ENCODE measurements at places on chromosomes 2 and 18. TPM values are rescaled to one million over a fixed set of nuclear protein-coding genes. Genes with fewer than 3 reads are reported as not detected.

Gene ERBB4
- 42.1 TPM for polyA plus RNA-seq

Gene PSTPIP2
- 5.1 TPM for polyA plus RNA-seq

Gene IRS1
- polyA plus RNA-seq, result 4.1 TPM

Gene UCN
- 5.8 TPM for polyA plus RNA-seq

Gene REG3G
- not detected for polyA plus RNA-seq

Gene UGT1A8
- polyA plus RNA-seq, result not detected

Gene RPRM
- polyA plus RNA-seq, result 0.75 TPM

Gene SCN1A
- polyA plus RNA-seq, result not detected

Gene LCLAT1
- polyA plus RNA-seq, result 25.5 TPM

Gene LONRF2
- 0.36 TPM for polyA plus RNA-seq

Gene FSIP2
- polyA plus RNA-seq, result 6.4 TPM

Gene ARHGAP15
- polyA plus RNA-seq, result not detected

Gene IL36A
- not detected for polyA plus RNA-seq

DNA sequence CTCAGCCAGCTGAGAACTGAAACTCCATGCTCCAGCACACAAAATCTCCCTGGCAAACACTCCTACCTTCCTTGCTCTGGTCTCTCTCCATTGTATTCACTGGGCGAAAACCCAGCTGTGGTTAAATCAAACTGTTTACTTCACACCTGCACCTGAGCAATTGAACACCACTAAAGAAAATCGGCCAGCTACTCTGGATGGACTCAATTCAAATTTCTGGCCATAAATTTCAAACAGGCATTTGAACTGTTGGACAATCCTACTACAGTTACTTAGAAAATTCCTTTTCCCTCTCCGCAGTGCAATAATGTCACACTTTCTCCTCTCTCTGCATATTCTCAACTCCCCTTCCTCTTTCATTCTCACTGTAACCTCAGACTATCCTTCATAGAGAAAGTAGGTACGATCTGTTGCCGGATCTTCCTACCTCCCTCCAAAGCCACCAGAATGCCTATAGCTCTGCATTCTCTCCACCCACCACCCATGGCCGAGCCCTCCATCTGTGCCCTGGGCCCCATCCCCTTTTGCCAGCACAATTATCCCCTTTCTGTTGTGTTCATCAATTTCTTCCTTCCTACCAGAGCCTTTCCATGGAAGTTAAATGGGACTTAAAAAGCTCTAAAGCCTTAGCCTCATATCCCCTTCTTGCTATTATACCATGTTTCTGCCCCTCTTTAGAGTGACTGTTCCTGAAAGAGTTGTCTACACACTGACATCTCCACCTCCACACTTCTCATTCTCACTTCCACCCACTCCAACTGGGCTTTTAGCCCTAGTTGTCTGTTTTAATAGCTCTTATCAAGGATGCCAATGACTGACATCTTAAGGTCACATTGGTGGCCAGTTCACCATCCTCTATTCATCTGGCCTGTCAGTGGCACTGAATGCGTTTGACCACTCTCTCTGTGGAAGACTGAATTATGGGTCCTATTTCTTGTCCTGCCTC, 127.5 kb upstream of the SLC1A4 start:
- H3K4me1 ChIP-seq, result peaks cover 38% of the 10 kb centered on the region
- no peak overlapping the region for H3K4me3 ChIP-seq
- H3K27me3 ChIP-seq, result no peaks in the 10 kb centered on the region
- H3K27ac ChIP-seq, result peak overlapping the region; percentile 50
- no peak for DNase-seq

- peak; percentile 52 for DNase-seq
- no peaks in the 10 kb centered on the region for H3K27me3 ChIP-seq
- H3K27ac ChIP-seq, result peak overlapping the region; percentile 73
- H3K4me1 ChIP-seq, result peaks cover 58% of the 10 kb centered on the region
- no peak overlapping the region for H3K4me3 ChIP-seq
Observed at GRCh38 chr2:101766871-101767739, 69.6 kb downstream of the MAP4K4 start.

GRCh38 chr2:219578811-219579613, 6.9 kb downstream of the INHA start:
- H3K36me3 ChIP-seq, result no peaks in the 10 kb centered on the region
- peak; percentile 85 for DNase-seq

DNA sequence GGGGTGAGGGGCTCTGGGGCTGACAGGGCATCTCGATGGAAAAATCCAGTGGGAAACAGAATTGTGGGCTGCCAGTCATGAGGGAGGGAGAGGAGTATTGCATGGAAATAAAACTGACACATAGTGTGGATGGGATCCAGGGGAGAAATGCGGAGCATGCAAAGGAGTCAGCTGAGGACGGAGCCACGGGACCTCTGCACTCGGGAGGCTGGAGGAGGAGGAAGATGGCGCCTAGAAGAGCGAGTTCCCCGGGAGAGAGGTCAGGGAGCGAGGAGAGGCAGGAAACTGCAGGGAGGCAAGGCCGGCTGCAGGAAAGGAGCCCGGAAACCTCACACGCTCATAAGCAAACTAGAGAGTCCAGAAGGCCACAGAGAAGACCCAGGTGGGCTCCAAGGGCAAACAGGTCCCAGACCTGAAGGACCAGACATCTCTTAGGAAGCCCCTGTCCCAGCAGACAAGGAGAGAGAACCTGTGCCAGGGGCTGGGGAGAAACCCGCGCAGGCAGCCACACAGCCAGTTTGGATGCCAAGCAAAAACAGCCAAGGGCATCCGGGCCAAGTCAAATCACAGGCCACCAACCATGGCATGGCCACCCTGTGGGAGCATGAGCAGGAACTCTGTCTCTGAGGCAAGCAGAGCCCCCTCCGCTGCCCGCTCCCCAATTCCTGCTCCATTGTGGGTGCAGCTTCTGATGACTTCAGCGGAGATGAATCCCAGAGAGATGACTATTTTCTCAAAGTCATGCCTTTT, 218.8 kb upstream of the ID2 start:
- peaks cover 7% of the 10 kb centered on the region for H3K27me3 ChIP-seq
- DNase-seq, result no peak
- no peaks in the 10 kb centered on the region for H3K36me3 ChIP-seq
- no peak overlapping the region for H3K4me3 ChIP-seq

GRCh38 chr2:168210895-168211570, 36.4 kb downstream of the STK39 start:
- no peaks in the 10 kb centered on the region for H3K36me3 ChIP-seq
- H3K4me1 ChIP-seq, result peaks cover 16% of the 10 kb centered on the region
- H3K27me3 ChIP-seq, result no peaks in the 10 kb centered on the region
- no peak for DNase-seq
- no peak overlapping the region for H3K4me3 ChIP-seq
- no peak overlapping the region for H3K27ac ChIP-seq

DNA sequence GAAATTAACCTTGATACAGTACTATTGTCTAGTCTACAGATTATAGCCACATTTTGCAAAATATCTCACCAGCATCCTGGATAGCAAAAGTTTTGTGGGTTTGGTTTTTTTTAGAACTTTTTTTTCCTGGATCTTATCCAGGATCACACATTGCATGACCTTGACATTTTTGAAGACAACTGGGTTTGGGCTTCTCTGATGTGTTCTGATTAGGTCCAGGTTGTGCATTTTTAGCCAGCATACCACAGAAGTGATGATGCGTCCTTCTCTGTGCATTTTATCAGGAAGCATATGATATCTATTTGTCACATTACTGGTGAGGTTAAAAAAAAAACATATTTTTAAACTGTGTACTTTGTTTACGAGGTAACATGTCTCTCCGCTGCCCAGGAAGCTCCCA, 221.0 kb upstream of the OSR1 start:
- no peak overlapping the region for H3K27ac ChIP-seq
- H3K27me3 ChIP-seq, result no peaks in the 10 kb centered on the region
- H3K4me3 ChIP-seq, result no peak overlapping the region
- DNase-seq, result no peak
- H3K36me3 ChIP-seq, result no peaks in the 10 kb centered on the region

GRCh38 chr2:220282236-220282635, 654.8 kb downstream of the SLC4A3 start:
- no peak overlapping the region for H3K27ac ChIP-seq
- H3K36me3 ChIP-seq, result no peaks in the 10 kb centered on the region
- no peaks in the 10 kb centered on the region for H3K4me1 ChIP-seq
- DNase-seq, result no peak

DNA sequence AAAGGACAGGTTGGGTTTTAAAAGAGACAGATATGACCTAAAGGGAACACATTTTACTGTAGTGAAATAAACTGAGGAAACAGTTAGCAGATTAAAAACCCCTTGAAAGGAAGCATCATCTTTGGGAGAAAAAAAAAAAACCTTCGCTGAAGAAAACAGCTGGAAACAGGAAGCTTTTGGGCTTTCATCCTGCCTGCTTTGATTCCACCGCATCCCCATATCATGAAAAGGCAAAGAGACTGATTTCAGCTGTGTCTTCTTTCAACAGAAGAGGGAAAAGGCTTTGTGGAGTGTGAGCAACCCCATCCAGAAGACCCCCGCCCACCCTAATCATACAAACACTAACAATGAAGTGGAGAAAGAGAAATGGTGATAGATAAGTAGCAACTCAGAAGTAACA, 86.4 kb downstream of the TCF4 start:
- H3K36me3 ChIP-seq, result no peaks in the 10 kb centered on the region
- H3K27me3 ChIP-seq, result no peaks in the 10 kb centered on the region
- H3K27ac ChIP-seq, result no peak overlapping the region
- DNase-seq, result no peak
- peaks cover 18% of the 10 kb centered on the region for H3K4me1 ChIP-seq
- H3K4me3 ChIP-seq, result no peak overlapping the region

- H3K27me3 ChIP-seq, result no peaks in the 10 kb centered on the region
- H3K36me3 ChIP-seq, result no peaks in the 10 kb centered on the region
- H3K4me3 ChIP-seq, result peak overlapping the region; percentile 14
- peaks cover 6% of the 10 kb centered on the region for H3K4me1 ChIP-seq
- peak; percentile 91 for DNase-seq
- peak overlapping the region; percentile 14 for H3K27ac ChIP-seq
Observed at GRCh38 chr18:7946734-7947377, 379.7 kb downstream of the PTPRM start.

DNA sequence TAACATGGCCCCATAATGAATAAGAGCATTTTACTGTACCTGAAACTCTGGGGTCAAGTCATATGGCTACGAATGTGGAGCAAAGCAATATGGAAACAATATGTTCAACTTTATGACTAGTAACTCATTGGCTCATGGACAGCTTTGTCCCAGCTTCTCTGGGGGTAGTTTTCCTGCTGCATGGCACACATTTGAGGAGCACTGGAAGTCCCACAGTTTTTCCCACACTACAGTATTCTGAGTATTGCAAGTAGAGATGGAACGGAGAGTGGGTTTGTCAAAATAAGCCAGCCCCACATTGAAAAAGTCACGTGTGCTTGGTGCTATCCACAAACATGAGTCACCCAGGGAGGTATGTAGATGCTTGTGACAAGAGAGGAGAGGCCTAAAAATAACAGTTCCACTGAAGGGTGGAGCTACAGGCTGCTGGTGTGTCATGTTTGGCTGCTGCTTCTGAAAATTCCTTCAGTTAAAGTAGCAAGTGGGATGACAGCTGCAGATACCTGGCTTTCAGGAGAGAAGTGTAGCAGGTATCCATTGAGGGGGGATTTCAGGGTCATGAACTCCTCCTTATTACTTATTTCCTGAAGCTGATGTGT, 48.2 kb upstream of the CTAGE1 start:
- peaks cover 61% of the 10 kb centered on the region for H3K4me1 ChIP-seq
- H3K4me3 ChIP-seq, result no peak overlapping the region
- H3K27ac ChIP-seq, result peak overlapping the region; percentile 98
- no peaks in the 10 kb centered on the region for H3K27me3 ChIP-seq
- H3K36me3 ChIP-seq, result no peaks in the 10 kb centered on the region

Measured in cardiac muscle cell (in vitro differentiated cells and primary cell).